ENCODE measurements at places on chromosomes 3 and 15.

DNA sequence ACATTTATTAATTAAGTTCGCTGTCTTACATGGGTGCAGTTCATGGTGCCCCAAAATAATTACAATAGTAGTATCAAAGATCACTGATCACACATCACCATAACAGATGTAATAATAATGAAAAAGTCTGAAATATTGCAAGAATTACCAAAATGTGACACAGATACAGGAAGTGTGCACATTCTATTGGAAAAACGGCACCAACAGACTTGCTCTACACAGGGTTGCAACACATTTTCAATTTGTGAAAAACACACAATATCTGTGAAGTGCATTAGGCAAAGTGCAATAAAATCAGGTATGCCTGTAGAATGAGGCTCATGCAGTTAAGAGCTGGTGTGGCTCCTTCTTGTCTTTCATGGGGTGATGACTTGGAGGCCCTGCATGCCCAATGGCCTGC is 265.8 kb downstream of the RPLP1 start:
- DNase-seq, result no peak

DNA sequence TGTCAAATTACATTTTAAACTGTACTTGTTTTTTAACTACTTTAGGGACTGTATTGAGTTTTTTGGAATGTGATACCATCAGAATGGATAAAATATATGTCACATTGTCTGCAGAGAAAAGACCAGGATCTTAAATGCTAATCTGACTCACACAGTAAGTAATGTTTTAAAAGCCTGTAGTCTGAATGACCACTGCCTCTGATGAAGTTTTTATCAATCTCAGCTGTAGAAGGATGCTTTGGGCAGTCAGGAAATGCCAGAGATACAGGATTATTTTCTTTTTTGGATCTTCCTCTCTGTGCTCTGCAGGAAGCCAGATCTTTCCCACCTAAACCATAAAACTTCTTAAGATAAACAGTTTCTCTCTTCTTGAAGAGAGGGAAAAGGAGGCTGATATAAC is 73.1 kb upstream of the PRTG start:
- DNase-seq, result no peak

DNA sequence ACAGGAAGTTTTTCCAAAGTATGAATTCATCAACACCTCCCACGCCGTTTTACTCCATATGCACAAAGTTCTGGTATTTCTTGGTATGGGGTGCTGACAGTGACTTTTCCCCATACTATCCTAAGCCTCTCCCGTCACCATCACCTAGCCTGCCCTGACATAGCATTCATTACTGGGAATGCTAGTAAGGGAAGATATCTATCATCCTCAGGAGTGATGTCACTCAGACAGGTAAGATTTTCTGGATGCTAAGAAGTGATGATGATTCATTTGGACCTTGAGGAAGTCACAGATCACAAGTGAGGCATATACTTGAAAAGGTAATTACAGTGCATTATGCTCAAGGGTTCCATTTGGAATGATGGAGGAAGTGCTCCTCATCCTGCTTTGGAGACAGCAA is 355.1 kb upstream of the STAC start:
- DNase-seq, result no peak

DNA sequence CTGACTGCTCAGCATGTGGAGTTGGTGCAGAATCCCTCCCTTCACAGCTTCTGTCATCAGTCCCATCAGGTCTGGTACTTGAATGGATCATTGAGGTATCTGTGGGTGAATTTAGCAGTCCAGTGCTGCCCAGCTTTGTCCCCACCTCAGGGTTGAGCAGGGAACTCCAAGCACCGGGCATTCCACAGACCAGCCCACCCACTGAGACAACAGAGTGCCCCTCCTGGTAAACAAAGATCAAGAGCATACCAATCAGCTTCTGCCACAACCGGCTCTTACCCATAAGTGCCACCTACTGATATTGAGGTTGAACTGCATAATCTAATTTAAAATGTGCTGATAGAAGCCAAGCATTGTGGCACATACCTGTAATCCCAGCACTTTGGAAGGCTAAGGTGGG is 57.1 kb upstream of the FXR1 start:
- no peak for DNase-seq

DNA sequence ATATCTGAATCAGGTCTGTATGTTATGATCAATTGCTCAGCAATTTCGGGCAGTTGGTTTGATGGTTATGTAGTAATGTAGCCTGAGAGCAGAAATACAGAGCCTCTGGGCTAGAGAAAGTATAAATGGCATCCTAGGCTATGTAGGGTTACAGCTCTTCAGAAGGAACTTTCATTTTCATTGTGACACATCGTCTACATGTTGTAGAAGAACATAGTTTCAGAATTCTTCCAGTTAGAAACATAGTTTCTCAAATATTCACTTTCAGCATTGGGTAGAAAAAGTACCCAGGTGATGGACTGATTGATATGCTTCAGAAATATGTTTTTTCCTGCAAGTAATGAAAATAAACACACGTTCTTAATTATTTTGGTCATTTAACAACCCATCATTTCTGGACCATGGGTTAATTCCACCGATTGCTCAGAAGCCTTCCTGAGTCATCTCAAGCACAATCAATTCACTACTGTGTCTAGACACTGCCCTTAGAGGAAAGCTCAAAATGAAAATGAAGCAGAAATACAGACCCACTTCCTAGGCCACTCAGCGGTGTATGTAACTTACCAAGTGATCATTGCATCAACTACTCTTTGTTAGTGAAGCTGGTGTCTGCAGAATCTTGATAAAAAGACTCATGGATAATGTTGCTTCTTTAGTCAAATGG is 88.8 kb upstream of the TSEN2 start:
- no peak for DNase-seq

GRCh38 chr3:78999139-78999538 is 768.7 kb downstream of the ROBO1 start:
- DNase-seq, result no peak

GRCh38 chr15:67892559-67893377 is 52.9 kb upstream of the RNU6-1 start:
- DNase-seq, result no peak

- DNase-seq, result no peak
Measured at GRCh38 chr3:46209746-46210470, 1.8 kb upstream of the CCR1 start.

DNA sequence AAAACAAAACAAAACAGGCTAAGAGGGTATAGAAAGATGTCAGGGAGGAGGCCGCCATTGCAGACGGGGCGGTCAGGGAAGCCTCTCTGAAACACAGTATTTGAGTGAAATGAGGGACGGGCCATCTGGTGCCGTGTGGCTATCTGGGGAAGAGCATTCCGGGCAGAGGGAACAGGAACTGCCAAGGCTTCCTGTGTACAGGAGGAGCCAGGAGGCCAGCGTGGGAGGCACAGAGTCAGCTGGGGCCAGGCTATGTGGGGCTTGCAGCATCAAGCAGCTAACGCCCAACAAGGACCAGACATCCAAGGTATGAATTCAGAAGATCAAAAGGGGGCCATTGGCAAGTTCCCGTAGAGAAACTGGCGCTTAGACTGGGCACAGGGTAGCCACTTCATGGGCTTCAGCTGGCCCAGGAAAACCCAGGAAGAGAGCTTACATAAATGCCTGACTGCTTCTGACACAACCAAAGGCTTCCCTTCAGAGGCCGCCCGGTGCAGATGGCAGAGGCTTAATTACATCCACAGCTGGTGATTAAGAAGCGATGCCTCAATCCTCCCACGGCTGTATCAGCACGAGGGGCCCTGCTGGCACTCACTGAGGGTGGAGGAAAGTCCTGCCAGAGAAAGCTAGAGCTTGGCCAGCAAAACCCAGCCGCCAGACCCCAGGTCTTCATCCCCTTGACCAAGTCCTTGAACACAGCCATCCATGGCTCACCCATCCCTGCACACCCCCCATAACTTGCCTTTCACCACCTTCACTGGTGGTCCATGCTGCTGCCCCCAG is 144.9 kb downstream of the MEGF11 start:
- DNase-seq, result no peak

DNA sequence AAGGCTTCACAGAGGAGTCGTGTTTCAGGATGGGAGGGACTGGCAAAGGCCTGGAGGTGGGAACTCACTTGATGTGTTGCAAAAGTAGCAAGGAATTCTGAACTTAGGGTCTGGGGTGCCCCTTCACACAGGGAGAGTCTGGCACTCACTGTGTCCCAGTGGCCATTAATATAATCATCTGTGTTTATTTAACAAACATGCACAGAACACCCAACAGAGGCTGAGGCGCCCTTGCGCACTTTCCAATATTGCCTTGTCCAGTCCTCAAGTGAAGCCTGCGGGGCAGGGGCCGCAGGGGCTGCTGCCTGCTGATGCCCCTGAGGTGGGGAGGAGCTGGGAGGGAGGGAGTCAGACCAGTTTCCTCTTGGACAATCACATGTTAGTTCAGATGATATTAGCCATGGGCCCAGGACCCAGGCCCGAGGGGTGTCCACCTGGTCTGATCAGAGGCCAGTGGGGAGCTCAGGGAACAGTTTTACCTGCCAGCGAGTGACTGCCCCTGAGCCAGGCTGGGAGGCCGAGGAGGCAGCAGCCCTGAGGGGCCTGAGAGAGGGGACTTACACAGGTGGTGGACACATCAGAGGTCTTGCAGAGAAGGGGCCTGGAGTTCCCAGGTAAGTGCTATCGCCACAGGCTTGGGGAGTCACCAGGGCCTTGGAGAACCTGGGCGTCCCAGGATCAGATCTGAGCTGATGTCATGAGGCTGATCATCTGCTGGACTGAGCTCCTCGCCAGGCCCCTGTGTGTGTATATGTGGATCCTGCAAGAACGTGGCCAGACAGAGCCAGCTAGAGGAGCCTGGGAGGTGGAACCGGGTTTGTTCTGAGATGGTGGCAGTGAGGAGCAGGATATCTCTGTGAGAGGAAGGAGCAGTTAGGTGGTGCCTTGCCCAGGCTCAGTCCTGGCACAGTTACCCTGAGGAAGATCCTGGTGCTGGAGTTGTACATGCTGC is 13.8 kb upstream of the TXNRD3 start:
- DNase-seq, result no peak

GRCh38 chr3:129310111-129311011 is 31.7 kb downstream of the HMCES start:
- DNase-seq, result no peak

Measured in stimulated activated CD8-positive, alpha-beta memory T cell treated with anti-CD3 and anti-CD28 coated beads, Interleukin-7, amount 100 ng/mL, for 1 hour (primary cell).